Hypothalamus (tissue), 51 donors: ENCODE measurements at places on chromosomes 2 and 18.

DNA sequence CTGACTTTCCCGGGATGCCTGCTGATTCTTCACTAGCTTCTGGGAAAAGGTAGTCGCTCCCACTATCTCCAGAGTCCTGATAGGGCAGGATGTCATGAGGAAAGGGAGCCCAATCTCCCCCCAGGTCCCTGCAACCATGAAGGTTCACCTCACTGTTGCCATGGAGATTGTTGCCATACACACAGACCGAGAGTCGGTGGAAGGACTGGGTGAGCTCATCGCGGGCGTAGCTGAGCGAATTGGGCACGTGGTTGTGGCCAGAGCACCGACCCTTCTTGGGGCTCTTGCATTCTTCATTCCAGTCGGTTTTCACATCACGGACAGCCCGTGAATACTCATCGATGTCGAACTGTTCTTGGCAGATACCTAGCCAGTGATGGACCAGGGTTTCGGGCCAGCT lies 97.4 kb downstream of the MEP1B start:
- DNase-seq: no peak

GRCh38 chr2:40343902-40344301 lies 108.0 kb downstream of the SLC8A1 start:
- DNase-seq: no peak

- no peak for DNase-seq
Observed at GRCh38 chr2:233178994-233179847, 72.3 kb upstream of the ATG16L1 start.

GRCh38 chr18:79558196-79558932 lies 121.2 kb upstream of the CTDP1 start:
- no peak for DNase-seq

- no peak for DNase-seq
Observed at GRCh38 chr2:240524963-240525718, 32.6 kb downstream of the ANKMY1 start.

- no peak for DNase-seq
Observed at GRCh38 chr18:9475643-9476591, 604 bp downstream of the RALBP1 start.

GRCh38 chr2:179511105-179511789 lies 246.6 kb upstream of the SESTD1 start:
- DNase-seq: no peak

GRCh38 chr2:227474410-227474809 lies 2.5 kb downstream of the AGFG1 start:
- DNase-seq: no peak

DNA sequence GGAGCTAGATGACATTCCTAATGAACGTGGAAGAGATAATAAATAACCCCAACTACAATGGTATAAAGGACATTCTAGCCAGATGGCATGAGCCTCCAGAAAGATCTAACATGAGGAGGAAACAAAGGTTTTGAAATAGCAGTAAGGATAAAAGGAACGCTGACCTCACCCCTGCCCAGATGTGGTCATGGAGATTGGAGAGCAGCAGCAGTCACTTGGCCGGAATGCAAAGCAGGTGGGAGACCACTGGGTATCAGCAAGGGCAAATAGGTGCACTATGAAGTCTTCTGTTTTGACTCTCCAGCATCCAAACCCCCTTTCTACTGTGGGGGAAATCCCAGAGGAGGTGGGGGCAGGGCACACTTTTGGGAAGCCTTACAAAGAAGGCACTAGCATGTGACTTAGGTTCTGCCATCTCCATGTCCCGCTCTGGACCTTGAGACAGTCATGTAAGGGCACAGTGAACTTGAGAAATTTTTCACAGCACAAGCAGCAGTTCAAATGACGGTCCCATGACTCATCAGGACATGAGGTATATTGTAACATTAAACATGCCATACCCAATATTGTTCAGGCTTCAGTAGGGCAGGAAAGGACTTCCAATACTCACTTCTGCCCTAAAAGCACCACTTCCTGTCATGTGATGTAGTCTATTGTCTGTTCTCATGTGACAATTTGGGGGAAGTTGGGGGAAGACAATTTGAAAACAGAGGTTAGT lies 55.2 kb downstream of the METTL4 start:
- DNase-seq: no peak

DNA sequence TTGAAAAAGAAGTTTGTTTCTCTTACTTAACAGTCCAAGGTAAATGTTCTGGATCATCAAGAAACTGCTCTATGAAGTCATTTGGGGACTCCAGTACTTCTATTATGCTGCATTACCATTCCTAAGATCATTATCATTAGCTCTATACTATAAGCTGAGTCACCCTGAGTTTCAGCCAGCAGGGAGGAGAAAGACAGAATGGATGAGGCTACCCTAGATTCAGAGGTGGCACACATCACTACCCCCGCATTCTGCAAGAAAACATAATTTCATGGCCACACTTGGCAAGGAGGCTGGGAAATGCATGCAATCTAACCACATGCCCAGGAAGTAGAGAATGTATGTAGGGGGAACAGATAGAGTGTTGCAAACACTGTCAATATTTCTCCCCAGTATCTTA lies 16.6 kb upstream of the LNPK start:
- no peak for DNase-seq

DNA sequence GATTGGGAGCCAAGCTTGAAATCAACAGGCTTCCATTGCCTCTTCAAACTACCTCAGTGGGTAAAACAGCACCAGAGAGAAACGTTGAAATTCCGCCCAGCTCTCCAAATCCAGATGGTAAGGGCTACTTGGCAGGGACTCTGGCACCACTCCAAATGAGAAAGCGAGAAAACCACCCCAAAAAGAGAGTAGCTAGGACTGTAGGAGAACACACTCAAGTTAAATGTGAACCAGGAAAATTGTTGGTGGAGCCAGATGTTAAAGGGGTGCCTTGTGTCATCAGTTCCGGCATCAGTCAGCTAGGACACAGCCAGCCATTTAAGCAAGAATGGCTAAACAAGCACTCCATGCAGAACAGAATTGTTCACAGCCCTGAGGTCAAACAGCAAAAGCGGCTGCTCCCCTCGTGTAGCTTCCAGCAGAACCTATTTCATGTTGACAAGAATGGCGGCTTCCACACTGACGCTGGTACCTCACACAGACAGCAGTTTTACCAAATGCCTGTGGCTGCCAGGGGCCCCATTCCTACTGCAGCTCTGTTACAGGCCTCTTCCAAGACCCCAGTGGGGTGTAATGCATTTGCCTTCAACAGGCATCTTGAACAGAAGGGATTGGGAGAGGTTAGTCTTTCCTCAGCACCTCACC lies 167.3 kb downstream of the ASXL3 start:
- DNase-seq: no peak

DNA sequence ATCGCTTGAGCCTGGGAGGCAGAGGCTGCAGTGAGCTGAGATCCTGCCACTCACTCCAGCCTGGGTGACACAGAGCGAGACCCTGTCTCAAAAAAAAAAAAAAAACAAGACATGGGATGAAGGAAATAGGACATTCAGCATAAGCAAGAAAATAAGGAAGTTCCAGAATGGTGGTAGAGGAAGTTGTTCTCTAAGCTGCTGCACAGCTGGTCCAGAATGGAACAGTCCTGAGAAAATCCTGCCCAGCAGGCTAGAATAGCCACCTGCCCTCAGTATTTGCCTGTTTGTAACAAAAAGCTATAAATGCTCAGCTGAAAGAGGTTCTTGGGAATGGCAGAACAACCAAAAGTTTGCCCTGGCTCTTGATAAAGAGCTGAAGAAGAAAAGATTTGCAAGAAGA lies 11.1 kb upstream of the MAPRE3 start:
- no peak for DNase-seq
